Ammon's horn (tissue), 1 donor: ENCODE measurements at places on chromosomes 1 and 21.

- DNase-seq = no peak
These were observed 19.2 kb upstream of the GUCA2B start for GRCh38 chr1:42133809-42134526.

- no peak for DNase-seq
These were observed 19.2 kb downstream of the LGR6 start for GRCh38 chr1:202212787-202213186.

GRCh38 chr1:248824701-248825100, 1.0 kb downstream of the SH3BP5L start:
- no peak for DNase-seq

DNA sequence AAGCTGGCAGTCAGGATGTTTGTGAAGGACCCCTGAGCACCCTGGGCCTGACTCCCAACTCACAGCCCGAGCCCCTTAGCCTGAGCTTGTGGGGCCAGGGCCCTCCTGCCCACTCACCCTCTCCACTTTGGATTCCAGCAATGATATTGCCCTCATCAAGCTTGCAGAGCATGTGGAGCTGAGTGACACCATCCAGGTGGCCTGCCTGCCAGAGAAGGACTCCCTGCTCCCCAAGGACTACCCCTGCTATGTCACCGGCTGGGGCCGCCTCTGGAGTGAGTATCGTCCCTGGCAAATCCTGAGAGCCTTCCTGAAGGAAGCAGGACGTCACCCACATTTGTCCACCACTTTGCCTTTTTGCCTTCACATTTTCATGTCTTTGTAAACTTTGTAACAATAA, 5.0 kb downstream of the CTRC start:
- no peak for DNase-seq

- no peak for DNase-seq
These were observed 33.9 kb downstream of the COQ8A start for GRCh38 chr1:226973898-226974543.

DNA sequence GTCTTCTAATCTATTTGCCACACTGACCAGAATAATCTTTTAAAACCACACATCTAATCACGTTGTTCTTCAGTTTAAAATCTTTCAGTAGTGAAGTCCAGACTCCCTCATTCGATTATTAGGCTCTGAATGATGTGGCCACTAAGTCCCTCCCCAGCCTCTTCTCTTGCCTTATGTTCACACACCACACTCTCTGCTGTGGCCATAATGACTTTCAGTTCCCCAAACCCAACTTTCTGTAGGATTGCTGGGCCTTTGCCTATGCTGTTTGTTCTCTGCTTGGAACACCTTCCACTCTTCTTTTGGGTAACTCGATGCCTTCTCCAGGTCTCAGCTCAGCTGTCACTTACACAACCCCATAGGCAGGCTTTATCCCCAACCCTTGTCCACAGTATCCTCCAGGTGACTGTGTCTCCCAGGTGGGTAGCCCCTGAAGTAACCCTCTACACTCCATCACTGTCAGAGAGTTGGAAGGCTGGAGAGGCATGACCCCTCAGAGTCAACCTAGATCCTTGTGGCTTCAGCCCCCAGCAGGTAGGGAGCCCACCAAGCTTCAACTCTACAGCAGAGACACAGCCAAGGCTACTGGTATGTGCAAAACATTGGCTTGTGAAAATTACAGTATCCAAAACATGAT, 8.4 kb upstream of the SLC37A1 start:
- DNase-seq = no peak

GRCh38 chr1:10188133-10188650, 22.2 kb upstream of the KIF1B start:
- no peak for DNase-seq
